ENCODE measurements at places on chromosomes 1 and 21.

DNA sequence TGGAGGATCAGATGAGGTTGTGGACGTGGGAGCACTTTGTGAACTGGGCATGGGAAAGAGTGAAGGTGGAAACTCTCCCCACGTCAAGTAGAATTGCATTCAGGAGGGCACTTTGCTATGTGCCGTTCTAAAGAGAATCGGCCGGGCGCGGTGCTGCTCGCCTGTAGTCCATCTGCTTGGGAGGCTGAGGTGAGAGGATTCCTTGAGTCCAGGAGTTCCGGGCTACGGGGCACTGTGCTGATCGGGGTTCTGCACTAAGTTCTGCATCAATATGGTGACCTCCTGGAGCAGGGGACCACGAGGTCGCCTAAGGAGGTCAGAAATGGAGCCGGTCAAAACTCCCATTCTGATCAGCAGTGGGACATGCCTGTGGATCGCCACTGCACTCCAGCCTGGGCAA, 141.9 kb downstream of the PEX14 start:
- DNase-seq, result no peak

DNA sequence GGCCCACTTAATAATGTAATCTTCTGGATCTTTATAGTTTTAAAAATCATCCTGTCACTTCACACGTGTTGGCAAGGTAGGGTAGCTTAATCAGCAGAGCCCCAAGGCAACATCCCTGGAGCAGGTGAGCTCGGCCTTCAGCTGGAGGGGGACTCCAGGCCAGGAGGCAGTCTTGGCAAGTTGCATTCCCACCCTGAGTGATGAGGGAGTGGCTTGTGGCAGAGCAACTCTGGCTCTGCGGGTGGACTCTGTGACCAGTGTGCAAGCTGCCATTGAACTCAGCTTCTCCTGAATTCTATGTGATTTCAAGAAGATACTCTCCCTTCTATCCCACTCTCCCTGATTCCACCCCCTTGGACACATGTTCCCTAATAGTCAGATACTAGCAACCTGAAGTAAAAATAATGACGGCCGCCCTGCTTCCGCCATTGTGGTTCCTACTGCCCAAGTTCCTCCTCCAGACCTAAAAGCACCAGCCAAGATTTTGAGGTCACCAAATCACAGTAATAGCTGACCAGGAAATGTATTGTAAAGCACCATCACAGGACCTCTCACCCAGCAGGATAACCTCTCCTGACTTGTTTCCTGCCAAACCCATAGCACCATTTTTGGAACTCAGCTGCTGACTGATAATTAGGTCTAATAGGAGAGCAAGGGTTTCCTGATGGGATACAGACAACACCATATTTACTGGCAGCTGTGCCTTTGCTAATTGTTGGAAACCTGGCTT, 11.5 kb upstream of the LYST start:
- no peak for DNase-seq

GRCh38 chr1:233704898-233705723, 91.2 kb downstream of the KCNK1 start:
- DNase-seq, result no peak

DNA sequence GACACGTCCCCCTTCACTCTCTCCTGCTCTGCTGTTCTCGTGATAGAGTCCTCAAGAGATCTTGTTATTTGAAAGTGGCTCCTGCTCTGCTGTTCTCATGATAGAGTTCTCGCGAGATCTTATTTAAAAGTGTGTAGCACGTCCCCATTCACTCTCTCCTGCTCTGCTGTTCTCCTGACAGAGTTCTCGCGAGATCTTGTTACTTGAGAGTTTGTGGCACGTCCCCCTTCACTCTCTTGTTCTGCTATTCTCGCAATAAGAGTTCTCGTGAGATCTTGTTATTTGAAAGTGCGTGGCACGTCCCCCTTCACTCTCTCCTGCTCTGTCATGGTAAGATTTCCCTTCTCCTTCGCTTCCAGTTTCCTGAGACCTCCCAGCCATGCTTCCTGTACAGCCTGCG, 47.9 kb downstream of the SMYD3 start:
- no peak for DNase-seq

DNA sequence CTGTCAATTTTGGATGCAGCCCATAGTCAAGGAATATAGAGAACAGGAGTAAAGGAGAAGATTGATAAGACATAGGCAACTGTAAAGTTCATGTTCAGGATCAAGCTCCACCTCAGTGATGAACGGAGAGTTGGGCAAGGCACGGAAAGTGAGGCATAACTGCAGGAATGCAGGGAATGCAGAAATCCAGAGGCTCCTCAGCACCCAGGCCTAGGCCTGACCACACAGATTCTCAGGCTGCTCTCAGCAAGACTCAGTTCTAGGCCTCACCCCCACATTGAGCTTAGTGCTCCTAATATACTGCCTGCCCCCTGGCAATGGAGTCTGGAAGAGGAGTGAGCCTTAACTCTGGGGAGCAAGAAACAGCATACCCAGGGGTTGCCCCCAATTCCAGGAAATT, 36.3 kb upstream of the S1PR1 start:
- DNase-seq, result no peak

DNA sequence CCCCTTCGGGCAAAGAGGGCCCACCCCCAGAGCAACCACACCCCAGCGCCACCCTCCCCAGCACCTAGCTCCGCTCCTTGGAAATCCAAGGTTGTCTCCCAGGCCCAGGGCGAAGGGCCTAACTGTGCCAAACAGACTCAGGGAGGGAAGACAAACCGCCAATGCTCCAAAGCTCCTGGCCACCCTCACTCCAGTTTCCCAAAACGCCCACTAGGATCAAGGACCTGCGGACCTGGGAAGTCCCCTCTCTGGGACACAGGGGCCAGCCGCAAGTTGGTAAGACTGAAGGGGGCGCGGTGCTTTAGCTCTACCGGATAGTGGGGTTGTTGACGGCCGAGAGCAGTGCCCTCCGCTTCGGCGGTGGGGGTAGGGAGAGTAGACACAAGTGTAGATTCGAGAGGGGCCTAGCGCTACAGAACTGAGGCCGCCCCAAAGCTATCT, 581 bp downstream of the IRF6 start:
- DNase-seq, result no peak

- DNase-seq, result no peak
These were observed 20.9 kb upstream of the IPO9 start for GRCh38 chr1:201807958-201808632.

DNA sequence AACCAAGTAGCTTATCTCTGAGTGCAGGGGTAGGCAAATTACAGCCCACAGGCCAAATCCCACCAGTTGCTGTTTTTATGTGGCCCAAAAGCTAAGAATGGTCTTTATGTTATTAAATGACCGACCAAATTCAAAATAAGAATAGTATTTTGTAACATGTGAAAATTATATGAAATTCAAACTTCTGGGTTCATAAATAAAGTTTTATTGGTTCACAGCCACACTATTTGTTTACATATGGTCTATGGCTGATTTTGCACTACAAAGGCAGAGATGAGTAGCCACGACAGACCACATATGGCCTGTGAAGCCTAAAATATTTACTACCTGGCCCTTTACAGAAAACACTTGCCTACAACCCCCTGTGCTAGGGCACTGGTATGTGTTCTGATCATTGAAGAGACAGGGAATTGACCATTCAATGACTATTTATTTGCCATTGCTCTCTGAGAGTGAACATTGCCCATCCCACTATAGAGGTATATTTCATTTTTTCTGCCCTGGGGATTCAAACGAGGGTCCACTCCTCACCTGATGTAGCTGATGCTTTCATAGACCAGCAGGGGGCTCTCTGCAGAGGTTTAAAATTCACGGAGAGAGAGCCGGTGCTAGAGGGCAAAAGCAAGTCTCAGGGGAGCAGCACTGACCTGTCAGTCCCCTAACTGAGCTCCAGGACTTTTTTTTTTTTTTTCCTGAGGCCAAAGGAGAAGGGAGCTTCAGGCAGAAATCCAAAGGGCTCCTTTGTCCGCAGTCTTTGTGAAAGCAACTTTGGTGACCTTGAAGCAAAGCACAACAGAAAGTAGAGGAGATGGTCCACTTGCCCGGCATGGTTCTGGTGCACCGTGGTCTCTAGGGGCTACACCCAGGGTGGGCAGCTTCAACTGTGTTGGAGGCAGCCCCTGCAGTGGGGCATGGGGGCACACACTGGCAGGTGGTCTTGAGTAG, 7.3 kb upstream of the GNL2 start:
- DNase-seq, result peak; percentile 55

GRCh38 chr1:229619614-229620013, 6.3 kb downstream of the TAF5L start:
- DNase-seq, result no peak

GRCh38 chr1:12435639-12436344, 182.2 kb downstream of the DHRS3 start:
- peak; percentile 49 for DNase-seq

DNA sequence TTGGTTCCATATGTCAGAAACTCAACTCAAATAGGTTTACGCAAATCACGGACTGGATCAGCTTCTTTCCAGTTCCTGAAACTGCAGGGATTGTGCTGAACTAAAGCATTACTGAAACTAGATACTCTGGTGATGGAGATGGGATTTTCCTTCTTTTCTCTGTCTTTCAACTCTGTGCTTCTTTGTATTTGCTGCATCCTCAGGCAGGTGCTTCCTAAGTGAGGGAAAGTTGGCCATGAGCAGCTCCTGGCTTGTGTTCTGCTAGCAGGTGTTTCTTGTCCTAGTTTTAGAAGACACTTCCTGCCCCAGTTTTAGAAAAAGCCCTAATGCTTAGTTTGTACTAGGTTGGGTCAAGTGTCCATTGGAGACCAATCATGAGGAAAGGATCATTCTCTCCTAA, 86.7 kb upstream of the USP24 start:
- DNase-seq, result no peak

DNA sequence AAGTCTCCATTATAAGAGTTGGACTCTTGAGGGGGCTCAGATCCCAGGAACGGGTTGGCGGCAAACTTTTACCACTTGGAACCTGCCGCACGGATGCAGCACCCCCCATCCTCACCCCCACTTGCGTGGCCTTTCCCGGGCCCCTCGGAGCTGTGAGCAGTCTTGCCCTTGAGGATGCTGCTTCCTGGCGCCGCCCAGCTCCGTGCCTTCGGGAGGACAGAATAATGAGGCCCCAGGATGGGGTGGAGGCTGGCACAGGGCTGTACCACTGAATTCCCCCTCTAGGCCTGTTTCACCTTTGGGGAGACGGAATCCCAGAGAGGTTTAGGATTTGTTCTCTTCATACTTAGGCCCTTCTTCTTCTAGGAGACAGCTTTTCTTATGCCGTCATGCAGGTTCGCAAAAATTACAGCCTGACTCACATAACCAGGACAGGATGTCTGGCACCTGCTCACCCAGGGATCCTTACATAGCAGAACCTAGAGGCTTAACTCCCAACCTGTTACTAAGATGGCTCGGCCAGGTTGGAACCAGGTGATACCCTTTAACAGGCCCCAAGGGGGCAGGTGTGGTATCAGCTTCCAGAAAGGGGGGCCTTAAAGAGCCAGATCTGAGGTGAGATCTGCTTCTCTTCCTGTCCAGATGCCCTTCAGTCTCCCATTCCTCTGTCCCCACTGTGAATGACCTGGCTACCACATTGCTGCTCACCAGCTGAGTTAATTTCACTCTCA, 1.5 kb downstream of the TRNP1 start:
- DNase-seq, result no peak

GRCh38 chr21:38848187-38848609, 42.5 kb downstream of the ETS2 start:
- DNase-seq, result no peak

- DNase-seq, result no peak
These were observed 14.8 kb upstream of the KIF21B start for GRCh38 chr1:201038186-201038876.

- no peak for DNase-seq
These were observed 67.5 kb downstream of the KCND3 start for GRCh38 chr1:111921948-111922347.

- DNase-seq, result no peak
These were observed 515.6 kb downstream of the LMO4 start for GRCh38 chr1:87844251-87844650.

DNA sequence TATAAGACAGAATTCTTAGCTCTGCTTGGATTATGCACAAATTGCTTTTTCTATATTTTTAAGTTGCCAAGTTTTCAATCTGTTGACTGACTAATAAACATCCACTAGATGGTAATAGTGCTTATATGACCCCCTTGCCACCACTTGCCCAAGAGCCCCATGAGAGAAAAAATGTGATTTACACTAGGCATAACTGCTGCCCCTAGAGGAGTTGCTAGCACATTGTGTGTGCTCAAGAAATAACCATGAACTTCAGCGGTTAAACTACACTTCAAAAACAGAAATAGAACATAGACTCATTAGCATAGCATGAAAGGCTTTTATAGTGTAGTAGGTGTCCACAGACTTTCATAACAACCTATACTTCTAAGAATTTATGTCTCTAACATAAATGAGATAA, 61.4 kb downstream of the BRINP3 start:
- DNase-seq, result no peak

DNA sequence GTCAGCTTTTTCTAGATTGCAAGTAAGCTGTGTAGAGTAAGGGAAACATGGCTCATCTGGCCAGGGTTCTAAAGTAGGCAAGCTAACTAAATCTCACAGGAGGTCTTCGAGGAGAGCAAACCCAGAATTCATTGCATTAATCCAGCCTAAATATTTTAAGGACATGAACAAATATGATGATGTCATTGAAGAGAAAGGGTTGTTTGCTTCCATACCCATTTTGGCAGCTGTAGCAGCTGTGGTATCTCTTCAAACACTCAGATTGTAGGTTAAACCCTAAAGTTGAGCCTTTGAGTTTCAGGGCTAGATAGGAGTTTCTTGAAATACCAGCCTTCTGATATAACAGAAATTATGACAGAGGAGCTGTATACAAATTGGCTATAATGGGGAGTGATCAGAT, 200.5 kb upstream of the C1orf105 start:
- DNase-seq, result no peak

DNA sequence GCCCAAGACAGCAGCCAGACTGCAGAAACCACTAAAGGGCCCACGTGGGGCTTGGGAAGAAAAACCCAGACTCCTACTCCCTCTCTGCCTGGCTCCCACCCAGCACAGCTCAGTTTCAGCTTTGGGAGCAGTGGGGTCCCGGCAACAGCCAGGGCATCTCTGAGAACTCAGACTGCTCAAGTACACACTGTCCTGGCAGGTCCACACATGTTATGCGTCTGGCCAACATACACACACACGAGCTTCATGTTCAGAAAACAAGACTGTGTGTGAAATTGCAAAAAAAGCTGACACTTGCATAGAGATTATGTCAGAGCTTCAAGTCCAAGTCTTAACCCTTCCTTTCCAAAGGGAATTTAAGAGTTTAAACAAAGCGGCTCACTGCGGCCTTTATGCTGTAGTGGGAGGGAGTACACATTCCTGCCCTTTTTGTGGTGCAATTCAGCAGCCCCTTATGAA, 136.6 kb upstream of the CD34 start:
- no peak for DNase-seq

DNA sequence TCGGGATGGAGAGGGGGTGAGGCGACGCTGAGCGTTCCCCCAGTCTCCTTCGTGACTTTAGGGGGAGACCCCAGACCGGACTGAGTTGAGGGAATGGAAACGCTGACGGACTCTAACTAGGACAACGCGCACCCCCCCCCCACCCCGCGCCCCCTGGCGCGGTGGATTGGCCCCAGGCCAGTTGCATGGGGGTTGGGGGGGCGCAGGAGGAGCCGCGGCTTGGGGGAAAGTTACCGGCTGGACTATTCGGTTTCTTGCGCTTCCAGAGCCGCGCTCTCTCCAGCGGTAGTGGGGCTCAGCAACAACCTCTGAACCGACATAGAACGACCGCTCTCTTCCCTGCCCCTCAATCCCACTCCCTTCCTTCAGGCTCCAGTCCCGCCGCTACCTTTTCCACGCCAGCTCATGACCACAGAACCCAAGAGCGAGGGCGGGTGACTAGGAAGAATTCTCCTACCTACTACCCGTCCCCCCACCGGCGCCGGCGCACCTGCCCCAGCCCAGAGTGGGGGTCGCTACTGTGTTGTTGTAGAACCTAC, 694 bp downstream of the ZBTB7B start:
- DNase-seq, result no peak

GRCh38 chr1:116767782-116768382, 13.7 kb downstream of the CD2 start:
- no peak for DNase-seq
